ENCODE measurements at places on chromosomes 7 and 10.

DNA sequence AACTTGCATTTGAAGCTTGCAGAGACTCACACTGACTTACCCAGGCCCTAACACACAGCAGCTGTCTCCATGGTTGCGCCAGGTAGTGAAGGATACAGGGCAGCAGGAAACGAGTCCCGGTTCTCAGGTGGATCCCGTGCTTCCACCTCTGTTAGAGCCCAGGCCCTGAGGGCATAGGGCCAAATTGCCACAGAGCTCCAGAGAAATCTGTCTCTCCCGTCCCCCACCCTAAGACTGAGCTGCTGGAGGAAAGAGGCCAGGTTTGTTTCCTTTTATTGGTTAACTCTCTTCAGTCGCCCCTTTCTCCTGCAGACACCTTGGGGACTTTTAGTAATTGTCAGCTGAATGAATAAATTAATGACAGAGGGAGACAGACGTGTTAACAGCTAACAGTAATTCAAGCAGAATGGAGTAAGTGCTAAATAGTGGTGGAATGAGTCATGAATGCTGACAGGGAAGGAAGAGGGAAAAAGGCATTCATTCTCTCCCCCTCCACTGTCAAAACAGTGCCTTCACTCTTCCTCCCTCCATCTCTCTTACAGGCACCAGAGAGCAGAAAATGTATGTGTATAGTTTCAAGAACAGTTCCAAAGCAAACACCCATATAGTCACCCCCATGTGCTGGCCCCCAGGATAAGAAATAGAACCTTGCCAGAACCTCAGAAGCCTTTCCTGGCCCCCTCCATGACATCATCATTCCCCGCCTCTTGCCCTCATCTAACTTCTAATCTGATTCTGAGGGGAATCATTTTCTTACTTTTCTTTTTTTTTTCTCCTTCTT lies 16.8 kb upstream of the DLG5 start:
- no peak for DNase-seq

DNA sequence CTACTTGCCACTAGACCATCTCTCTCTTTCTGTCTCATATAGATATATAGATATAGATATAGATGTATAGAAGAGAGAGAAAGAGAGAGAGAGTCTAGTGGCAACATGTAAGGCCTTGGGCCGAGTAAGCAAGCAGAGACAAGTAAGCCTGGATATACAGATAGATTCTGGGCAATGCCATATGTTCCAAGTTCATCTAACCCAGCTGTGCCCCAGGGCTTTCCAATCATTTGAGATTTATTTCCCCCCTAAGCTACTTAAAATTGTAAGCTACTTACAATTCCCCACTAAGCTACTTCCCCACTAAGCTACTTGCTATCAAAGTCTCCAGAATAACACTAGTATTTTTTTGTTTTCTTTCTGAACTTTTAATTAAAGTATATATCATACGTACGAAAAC lies 1094.1 kb downstream of the DNAJB9 start:
- no peak for DNase-seq

GRCh38 chr7:38830826-38831225 lies 78.2 kb downstream of the VPS41 start:
- no peak for DNase-seq

- DNase-seq, result no peak
These were observed 389.0 kb downstream of the GRID1 start for GRCh38 chr10:85977642-85978041.

- no peak for DNase-seq
These were observed 97.4 kb upstream of the PIK3CG start for GRCh38 chr7:106767498-106768323.

GRCh38 chr7:151168003-151168786 lies 701 bp upstream of the GBX1 start:
- peak; percentile 79 for DNase-seq

Measured in GM10248 (cell line).